Activated gamma-delta T cell treated with Interleukin-2 at 50 U/mL for 16 hours (primary cell): ENCODE measurements at places on chromosomes 2 and 18.

GRCh38 chr2:169285531-169286235 lies 76.7 kb downstream of the LRP2 start:
- no peak for DNase-seq

DNA sequence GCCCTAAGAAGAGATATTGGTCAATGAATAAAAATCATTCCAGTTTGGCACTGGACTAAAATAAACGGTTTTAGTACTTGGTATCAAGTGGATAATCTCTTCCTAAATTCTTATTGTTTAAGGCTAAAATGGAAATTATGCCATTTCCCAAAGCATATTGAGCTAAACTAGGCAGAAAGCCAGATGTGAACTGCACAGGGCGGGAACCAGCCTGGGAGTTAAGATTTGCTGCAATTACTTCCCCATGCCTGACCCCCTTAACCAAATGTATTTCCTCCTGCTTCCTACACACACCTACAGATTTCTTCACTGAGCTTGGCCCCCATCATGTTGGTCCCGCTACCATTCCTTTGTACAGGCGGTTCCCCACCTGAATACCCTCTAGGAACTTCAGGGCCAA lies 12.2 kb downstream of the ZBTB7C start:
- DNase-seq = no peak

DNA sequence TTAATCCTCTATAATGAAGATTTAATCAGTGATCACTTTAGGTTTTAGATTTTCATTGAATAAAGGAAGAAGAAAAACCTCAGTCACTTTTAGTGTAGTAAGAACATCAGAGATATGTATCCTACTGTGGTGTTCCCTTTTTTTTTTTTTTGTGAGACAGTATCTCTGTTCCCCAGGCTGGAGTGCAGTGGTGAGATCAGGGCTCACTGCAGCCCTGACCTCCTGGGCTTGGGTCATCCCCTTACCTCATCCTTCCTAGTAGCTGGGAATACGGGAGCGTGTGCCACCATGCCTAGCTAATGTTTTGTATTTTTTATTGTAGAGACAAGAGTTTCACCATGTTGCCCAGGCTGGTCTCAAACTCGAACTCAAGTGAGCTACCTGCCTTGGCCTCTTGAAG lies 5.1 kb downstream of the SLC39A10 start:
- no peak for DNase-seq

- no peak for DNase-seq
Measured at GRCh38 chr18:49944663-49945062, 131.3 kb upstream of the ACAA2 start.

GRCh38 chr2:117786520-117786919 lies 28.0 kb upstream of the DDX18 start:
- DNase-seq = no peak

DNA sequence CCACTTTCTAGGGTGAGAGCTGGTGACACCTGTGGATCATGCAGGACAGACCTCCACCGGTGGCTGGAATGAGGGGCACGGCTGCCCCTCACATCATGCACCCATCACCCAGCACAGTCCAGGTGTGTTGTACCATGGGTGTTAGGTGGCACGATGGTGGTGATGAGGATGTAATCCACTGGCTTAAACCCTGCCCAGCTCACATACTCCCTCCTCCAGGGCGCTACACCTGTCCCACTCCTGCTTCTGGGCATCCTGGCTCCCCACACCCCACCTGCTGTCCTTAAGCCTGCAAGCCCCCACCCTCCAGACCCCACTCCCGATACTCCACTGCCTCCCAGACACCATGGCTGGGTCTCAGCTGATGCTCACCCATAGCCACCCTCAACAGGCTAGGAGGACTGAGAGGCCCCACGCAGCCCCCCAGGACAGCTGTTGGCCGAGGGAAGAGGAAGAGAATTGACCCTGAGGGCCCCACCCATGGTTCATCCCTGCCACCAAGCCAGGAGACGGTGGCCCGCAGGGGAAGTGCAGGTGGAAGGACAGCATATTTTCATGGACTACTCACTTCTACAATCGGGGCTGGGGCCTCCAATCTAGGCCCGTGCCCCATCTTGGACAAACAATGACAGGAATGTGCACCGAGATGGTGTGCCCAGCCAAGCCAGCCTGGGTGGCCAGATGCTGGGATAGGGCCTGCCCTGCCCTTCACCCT lies 34.3 kb downstream of the MAL start:
- DNase-seq = no peak

- DNase-seq = no peak
Measured at GRCh38 chr2:45040786-45041185, 31.5 kb upstream of the SIX2 start.

DNA sequence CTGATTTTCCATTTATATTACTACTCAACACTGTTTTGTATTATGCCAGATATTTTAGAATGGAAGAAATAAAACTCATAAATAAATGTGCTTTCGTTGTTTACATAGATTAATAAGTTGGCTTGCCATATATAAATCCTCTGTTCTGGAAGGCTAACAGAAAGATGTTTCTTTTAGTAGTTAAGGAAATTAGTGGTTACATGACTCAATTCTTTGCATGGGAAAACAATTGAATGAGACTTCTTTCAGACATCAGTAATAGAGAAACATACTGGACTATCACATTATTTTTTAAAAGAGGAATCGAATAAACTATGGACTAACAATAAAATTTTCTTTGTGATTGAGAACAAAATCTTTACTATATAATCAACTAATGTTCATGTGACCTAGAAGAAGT lies 336.5 kb downstream of the KCNS3 start:
- no peak for DNase-seq
